ENCODE measurements at places on chromosomes 3 and 15.

DNA sequence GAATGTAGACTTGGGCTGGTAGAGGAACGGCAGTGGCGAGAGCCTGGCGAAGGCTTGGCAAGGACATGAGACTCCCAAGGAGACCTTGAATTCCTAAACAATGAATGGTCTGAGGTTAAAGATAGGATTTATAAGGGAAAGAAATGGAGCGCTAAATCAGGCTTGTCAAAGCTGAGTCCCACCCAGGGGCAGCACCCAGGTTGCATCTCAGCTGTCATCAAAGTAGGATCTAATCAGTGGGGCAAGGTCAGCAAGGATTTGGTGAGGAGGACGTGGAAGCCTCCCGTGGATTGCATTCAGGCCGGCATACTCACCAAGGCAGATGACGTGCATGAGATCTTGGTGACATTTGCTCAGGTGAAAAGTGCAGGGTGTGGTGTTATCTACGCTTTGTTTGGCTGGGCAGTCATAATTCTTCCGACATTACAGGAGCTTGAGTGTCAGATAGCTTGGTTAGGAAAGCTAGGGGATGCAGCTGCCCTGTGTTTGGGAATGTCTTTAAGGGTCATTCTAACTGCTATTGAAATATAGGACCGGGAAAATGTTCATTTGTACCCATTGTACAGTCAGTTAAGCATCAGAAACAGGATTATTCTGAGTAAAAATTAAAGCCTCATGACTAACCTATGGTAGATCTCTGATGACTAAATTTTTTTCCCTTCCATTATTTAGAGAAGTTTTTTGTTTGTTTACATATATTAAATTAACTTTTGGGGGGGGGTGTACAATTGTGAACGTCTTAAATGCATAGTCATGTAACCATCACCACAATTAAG lies 99.4 kb upstream of the TSC22D2 start:
- DNase-seq: no peak

DNA sequence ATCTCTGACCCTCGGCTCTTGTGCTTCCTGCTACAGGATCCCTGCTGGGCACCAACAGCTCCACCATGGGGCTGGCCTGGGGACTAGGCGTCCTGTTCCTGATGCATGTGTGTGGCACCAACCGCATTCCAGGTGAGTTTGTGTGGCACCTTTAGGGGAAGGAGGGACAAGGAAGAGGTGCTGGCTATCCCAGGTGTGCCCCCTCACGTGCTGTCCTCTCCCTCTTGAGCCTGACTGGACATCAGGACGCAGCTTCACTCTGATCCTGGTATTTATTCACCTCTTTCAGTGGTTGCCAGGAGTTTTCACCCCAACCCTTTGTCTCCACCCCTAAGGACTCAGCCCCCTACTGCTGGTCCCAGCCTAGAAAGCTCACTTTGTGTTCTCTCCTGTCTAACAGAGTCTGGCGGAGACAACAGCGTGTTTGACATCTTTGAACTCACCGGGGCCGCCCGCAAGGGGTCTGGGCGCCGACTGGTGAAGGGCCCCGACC lies 960 bp downstream of the THBS1 start:
- DNase-seq: peak; percentile 11

DNA sequence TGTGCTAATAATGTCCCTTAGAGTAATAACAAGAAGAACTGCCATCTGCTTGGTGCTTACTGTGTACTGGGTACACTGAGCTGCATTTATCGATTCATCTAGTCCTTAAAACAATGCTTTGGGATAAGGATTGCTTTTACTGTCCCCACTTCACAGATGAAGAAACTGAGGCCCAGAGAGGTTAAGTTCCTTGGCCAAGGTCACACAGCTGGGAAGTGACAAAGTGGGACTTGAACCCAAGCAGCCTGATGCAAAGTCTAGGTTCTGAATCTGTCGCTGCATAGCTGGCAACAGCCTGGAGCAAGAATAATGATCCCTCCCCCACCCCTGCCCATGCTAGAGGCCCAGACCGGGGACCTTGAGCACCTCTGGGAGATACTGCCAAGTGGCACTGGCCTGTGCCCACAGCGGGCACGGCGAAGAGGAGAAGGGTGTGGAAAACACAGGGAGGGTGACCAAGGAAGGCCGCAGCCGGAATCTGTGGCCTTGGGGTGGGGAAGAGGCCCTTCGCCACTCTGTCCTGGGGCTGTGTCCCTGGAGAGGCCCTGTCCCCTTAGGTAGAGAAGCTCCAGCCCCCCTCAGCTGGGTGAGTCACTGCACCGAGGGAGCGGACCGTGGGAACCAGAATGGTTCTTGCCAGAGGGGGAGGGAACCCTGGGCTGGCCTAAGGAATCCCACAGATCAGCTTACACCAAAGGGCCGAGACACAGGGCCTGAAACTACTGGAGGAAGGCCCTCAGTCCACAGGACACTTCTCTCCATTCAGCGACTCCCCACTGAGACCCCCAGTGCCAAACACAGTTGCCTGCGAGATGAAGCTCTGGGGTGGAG lies 3.5 kb downstream of the PLXND1 start:
- DNase-seq: no peak

GRCh38 chr3:148540851-148541250 lies 156.9 kb upstream of the AGTR1 start:
- no peak for DNase-seq

GRCh38 chr15:57472861-57473260 lies 96.6 kb downstream of the CGNL1 start:
- no peak for DNase-seq

GRCh38 chr3:195904368-195904767 lies 4.0 kb downstream of the TNK2 start:
- no peak for DNase-seq

GRCh38 chr15:59686389-59686788 lies 2.7 kb downstream of the BNIP2 start:
- no peak for DNase-seq

DNA sequence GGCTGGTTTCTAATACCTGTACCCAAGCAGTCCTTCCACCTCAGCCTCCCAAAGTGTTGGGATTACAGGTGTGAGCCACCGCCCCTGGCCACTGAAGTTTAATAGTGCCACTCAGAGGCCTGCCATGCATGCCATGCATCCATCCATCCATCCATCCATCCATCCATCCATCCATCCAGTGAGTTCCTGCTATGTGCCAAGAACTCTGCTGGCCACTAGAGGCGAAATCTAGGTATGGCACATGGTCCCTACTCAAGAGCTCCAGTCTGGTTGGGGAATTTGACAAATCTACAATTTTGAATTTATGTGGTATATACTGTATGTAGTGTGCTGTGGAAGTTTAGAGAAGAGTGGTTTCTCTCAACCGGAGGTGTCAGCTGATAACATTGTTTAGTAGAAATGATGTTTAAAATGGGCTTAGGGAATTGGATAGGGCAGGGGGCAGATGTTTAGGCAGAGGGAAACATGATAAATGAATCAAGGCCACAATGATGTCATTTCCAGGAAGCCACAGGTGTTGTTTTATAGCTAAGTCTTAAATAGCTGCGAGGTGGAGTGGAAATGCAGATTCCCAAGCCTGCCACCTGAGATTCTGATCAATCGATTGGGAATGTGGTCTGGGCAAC lies 384.4 kb upstream of the C2CD4B start:
- DNase-seq: no peak

DNA sequence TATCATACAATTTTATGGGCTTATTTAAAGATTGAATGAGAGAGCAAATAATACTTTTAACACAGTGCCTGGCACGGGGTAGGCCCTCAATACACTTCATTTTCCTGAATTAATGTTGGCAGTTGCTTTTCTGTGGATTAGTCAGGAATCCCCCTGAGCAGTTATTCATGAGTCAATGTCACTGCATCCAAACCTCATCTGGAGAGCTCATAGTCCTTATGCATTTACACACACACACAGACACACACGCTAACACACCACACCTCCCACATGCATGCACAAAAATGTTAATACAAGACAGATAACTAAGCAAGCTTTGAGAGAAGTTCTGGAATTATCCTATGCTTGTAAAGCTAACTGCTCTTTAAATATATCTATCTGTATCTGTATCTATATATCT lies 34.0 kb upstream of the TNFAIP8L3 start:
- no peak for DNase-seq

All from fibroblast of skin of left biceps (primary cell).